ENCODE measurements at places on chromosomes 11 and 22.
A peak's percentile ranks its signal among the peaks of the same experiment; 100 is the strongest.

- DNase-seq = peak; percentile 83
These were observed 19.4 kb downstream of the SUSD2 start for GRCh38 chr22:24200619-24201212.

GRCh38 chr11:79076526-79077115 is 364.2 kb downstream of the TENM4 start:
- DNase-seq = no peak

- DNase-seq = peak; percentile 97
These were observed 17.0 kb upstream of the CDON start for GRCh38 chr11:126079621-126080124.

GRCh38 chr11:2314525-2315394 is 12.9 kb downstream of the TSPAN32 start:
- no peak for DNase-seq

DNA sequence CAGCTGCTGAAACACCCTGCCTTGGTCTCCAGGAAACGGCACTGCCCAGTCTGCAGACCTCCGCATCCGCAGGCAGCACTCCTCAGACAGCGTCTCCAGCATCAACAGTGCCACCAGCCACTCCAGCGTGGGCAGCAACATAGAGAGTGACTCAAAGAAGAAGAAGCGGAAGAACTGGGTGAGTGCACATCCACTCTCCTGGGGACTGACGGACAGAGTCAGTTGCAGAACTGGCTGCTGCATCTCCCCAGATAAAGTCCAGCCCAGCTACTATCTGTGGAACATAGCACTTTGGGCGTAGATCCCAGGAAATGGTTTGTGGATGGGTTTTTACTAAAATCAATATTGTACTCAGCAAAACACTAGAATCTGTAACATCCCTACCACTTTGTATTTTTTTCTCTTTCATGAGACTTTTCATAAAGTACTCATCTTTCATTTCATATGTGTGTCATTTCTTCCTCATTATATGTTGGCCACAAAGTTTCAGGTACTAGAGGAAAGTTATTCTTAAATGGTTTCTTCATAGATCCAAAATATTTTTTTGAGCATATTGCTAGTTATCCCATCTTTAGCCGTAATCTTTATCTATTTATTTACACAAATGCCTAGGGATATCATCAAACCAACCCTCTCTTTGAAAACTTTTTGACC is 80.1 kb downstream of the DBX1 start:
- no peak for DNase-seq

GRCh38 chr22:32634421-32634981 is 159.9 kb downstream of the FBXO7 start:
- no peak for DNase-seq

DNA sequence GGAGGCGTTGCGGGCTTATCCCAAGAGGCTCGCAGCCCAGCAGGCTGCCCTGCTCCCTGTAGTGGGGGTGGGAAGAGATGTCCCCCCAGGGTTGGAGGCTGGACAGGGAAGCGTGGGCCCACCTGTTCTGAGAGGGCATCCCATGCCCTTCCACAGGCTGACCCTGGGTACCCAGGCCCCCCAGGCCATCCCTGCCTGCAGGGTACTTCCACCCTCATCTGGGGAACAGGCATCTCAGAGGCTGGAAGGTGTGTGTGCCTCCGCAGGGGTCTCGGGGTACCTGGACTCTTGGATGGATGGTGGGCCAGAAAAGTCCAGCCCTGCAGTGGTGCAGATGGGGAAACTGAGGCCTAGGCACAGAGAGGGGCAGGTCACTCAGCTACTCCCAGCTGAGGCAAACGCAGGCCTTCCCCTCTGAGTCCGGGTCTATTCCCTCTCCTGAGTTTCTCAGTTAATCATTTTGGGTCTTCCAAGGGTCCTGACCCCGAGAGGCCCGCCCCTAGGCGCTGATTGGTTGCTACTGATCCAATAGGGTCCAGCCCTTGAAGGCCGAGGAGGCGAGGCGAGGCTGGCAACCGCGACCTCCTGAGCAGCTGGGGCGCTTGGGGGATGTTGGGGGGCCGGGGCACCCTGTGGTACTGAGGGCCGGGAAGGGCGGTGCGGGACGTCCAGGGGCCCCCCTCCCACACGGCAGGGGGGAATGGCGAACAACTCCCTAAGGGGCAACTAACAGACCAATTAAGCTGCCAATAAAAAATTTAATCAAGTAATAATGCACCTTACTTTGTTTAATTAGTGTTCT is 23.8 kb downstream of the FLRT1 start:
- no peak for DNase-seq

DNA sequence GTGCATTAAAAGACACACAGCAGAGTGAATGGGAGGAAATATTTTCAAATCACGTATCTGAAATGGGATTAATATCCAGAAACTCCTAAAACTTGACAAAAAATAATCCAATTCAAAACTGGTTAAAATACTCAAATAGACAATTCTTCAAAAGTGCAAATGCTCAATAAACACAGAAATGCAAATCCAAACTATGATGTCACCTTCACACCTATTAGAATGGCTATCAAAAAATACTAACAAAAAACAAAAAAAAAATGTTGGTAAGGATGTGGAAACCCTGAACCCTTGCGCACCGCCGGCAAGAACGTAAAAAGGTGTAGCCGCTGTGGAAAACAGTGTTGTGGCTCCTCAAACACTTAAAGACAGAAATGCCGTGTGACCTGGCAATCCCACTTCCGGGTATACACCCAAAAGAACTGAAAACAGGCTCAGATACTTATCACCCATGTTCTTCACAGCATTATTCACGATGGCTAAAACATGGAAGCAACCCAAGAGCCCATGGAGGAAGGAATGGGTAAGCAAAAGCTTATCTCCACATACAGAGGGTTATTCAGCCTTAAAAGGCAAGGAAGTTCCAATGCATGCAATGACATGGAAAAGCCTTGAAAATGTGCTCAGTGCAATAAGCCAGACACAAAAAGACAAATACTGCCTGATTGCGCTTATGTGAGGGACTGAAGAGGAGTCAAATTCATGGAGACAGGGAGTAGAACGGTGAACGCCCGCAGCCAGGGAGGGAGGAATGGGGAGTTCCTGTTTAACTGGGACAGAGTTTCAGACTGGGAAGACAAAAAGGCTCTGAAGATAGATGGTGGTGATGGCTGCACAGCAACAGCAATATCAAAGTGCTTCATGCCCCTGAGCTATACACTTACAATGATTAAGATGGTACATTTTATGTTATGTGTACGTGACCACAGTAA is 19.6 kb downstream of the BRD1 start:
- DNase-seq = no peak

DNA sequence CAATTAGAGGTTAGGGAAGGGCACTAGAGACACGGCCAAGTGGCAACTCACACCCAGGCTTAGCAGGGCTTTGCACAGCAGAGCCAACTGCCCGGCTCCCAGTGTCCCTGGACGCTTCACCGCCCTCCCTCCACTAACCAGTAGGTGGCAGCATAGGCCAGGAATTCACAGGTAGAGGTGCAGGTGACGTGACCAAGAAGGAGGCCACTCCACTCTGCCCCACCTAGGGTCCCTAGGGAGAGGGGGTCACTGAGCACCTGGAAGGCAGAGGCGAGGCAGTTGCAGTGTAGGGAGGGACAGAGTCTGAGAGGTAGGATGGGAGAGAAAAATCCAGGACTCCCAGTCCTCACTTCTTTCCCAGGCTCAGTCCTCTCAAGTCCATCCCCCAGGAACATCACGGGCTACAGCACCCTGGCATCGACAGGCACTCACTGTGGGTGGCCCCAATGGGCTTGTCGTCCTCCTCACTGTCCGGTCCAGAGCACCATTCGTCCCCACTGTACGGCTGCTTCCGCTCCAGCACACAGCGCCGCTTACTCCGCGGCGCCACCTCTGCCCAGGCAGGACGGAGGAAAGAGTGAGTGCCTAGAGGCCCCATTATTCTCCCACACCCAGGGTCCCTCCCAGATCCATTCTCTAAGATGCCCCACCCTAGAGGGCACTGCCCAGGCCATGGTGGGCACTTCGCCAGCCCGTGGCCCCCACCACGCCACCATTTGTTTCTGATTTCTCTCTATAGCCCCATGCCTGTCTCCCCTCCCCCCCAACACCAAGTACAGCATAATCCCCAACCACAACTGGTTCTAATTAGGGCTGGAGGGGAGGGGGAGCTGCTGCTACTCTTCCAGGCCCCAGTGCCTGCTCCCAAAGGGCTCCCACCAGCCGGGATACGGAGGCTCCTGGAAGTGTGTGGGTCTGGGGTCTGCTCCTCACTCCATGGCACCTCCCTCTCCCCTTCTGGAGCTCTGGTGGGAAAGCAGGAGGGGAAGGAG is 18.4 kb downstream of the BCL9L start:
- peak; percentile 92 for DNase-seq

GRCh38 chr11:21485006-21485405 is 707.9 kb upstream of the ANO5 start:
- DNase-seq = no peak

DNA sequence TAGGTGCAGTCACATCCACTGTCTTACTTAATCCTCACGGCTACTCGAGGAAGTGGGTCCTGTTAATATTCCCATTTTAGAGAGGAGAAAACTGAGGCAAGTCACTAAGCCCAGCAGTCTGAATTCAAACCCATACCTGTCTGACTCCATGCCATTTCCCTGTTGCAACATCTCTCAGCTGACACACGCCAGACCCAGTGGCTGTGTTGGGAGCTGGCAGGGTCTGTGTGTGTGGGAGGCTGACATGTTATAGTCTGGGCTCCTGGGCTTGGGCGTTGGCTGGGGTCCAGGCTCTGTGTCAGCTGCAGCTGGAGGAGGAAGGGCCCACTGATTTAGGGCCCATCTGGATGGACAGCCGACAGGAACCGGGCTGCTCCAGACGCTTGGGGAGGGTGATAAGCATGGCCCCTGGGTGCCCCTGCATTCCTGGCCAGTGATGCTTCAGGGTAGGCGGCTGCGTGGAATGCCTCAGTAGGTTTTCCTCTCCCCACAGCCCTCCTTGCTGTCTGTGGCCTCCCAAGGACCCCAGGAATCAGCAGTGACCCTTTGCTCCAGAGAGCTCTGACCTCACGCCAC is 562.5 kb downstream of the MN1 start:
- peak; percentile 95 for DNase-seq

DNA sequence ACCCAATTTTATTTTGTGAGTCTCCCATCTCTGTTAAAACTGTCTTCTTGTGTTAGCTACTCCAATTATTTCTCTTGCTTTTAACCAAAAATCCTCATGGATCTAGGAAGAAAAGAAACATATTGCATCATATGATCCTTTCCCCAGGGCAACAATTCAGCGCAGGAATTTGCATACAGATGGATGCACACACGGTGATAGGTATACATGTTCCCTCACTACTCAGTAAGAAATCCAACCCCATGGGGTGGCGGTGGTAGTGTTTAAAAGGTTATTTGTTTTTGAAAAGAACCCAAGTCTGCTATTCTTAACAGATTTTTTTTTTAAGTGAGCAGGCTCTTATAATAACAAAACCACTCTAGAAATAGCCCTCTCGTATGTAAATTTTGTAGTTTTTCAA is 4.2 kb upstream of the SYN3 start:
- no peak for DNase-seq

- DNase-seq = no peak
These were observed 13.1 kb downstream of the TAF1D start for GRCh38 chr11:93727985-93728791.

DNA sequence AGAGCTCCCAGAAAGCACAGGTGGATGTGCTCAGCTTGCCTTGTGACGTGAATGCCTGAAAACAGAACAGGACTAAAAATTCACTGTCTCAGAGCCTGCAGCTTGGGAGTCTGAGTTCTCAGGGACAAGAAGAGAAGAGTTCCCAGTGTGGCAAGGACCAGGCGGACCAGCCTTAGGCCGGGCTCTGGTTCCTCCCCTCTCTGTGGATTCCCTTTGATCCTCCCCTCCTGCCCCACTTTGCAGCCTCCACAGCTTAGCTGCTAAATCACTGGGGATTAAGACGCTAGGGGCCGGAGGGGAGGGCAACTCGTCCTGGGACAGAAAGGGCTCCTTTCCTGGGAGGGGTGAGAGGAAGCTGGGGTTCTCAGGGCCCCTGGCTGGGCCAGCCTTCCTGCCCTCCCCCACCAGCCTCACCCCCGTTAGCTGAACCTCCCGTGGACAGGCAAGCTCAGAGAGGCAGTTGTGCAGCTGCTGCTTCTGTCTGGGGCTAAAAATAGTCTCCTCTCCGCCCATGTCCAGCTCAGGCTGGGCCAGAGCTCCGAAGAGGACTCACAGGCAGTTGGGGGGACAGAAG is 29.9 kb upstream of the JAM3 start:
- DNase-seq = peak; percentile 70

DNA sequence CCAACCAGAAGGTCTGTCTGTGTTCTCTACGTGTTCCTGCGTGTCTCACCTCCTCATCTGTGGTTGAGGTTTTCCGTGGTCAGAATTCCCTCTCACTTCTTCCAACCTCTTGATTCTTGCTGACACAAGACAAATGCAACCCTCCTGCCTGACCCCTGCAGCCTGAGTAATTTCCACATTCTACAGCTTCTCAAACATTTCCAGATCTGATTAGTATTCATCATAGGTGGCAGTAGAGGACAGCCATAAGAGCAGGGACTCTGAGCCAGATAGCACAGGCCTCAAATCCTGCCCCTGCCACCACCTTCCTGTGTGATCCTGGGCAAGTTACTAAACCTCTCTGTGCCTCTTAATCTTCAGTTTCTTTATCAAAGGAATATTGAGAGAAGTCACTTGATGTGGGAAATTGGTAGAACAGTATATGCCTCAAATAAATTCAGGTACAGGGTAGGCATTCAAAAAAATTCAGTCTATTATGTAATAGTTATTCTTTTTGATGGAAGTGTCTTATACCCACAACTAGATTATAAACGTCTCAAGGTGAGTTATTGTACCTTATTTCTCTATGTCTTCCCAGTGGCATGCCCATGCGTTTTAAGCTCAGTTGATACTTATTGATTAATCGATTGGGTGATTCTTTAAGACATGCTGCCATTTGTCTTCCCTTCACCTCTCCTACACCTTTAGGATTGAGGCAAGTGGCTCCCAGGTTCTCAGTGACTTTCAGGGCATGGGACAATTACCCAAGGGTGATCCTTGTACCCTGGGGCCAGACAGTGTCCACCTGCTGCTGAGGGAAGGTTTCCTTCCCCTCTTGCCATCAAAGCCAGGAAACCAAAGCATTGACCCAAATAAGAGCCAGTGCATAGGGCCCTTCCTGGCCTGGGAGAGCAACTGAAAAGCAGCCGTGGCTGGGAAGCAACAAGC is 19.6 kb downstream of the POU2AF1 start:
- DNase-seq = no peak

DNA sequence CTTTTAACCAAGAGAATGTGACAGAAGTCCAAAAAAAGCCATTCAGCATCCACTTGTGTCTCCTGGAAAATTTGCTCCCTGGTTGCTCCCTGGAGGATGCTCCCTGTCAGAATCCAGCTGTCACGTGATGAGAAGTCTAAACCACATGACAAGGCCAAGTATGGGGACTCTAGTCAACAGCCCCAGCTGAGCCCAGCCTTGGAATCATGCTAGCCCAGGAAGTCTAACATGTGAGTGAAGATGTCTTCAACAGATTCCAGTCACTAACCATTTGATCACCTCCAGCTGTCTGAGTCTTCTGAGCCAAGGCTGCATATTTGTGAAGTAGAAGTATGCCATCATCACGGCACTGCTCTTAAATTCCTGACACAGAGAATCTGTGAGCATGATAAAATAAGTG is 4.2 kb downstream of the OR56B4 start:
- no peak for DNase-seq

Measured in islet precursor cell (in vitro differentiated cells).